Kidney tubule cell (primary cell): ENCODE measurements at places on chromosomes 2 and 18.

DNA sequence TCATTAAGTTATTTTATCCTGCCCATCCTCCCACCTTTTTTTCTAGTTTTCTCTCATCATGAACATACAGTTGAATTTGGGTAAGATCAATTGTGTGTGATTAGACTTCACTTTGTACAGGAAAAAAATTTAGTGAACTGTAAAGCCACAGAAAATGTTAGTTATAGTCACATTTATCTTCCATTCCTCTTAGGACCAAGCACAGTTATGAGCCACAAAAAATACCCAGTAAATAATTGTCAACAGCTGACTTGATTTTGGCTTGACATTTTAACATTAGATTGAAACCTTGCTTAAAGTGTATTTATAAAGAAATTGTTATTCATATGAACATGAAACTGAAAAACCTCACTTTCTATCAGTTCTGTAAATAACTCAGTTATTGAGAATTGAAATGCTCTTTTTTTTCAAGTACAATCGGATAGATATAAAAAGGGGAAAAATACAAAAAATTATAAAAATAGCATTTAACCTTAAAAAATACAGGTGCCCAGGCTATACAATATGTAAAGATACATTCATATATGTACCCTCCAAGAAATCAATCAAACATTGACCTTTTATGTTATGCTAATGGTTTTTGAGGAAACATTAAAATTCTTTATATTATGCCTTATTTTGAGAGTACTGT lies 389.5 kb upstream of the NRP2 start:
- DNase-seq: no peak

DNA sequence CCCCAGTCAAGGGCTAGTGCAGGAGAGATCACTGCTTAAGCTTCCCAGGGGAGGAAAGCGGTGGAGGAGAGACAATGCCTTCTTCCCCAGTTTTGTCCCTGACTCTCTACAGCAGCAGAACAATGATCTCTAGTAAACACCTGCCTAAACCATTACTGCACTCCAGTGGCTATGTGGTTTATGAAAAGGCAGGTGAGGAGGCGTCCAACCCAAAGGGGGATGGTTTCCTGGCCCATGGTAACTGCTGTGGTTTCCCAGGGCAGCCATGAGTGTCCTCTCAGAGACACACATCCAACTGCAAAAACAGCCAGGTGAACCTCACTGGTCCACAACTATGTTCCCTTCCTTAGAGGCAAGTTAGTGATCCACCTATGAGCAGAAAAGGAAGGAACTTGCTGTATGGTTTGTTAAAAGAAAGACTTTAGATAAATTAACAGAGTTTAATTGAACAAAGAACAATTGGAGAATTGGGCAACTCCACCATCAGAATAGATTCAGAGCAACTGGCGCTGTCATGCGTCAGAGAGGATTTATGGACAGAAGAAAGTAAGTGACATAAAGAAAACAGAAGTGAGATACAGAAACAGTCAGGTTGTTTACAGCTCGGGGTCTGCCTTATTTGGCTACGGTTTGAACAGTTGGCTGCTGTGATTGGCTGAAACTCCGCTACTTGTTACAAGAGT lies 4.8 kb upstream of the TTC39C start:
- peak; percentile 15 for DNase-seq

GRCh38 chr2:10413991-10414451 lies 34.1 kb downstream of the ODC1 start:
- peak; percentile 92 for DNase-seq

GRCh38 chr2:30605197-30605596 lies 158.2 kb downstream of the LCLAT1 start:
- DNase-seq: no peak

DNA sequence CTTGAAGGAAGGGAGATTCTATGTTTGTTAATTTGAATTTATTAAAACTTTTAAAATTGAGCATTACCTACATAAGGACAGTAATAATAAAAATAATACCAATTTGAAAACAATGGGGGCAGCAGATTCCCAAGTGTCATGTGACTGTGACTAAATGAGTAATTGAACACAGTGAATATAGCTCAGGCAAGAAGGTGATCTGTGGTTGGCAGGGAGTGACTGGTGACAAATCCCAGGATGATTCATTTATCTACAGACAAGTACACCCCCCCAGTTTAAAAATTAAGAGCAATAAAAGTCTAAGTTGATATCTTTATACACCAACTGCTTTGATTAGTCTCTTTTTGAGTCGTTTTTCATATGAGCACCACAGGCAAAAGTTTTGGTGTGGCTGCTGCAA lies 299.5 kb downstream of the ARHGAP15 start:
- DNase-seq: peak; percentile 72

DNA sequence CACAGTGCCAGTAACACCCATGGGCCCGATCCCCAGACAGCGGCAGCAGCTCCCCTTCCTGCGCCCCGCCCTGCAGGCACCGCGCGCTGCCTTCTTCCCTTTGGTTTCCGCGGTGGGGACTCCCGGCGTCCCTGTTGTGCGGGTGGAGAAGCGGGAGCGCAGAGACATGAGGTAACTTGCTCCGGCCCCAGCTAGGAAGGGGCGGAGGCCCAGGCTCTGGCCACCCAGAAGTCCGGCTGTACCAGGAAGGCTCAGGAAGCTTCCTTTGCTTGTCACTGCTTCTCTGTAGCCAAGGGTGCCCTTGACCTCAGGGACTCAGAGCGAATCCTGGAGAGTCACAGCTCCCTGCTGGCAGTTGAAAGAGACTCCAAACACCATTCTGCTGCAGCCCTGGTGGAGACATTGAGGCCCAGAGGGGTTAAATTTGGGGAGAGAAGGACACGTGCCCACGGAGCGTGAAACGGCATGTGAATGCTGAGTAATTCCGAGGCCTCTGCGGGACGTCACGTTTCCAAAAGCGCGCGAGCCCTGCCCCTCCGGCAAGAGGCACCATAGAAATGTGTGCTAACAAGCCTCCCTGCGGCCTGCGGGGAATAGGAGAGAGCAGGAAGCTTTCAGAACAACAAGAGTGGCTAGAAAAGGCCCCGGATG lies 6.7 kb upstream of the ADCY3 start:
- DNase-seq: peak; percentile 30

DNA sequence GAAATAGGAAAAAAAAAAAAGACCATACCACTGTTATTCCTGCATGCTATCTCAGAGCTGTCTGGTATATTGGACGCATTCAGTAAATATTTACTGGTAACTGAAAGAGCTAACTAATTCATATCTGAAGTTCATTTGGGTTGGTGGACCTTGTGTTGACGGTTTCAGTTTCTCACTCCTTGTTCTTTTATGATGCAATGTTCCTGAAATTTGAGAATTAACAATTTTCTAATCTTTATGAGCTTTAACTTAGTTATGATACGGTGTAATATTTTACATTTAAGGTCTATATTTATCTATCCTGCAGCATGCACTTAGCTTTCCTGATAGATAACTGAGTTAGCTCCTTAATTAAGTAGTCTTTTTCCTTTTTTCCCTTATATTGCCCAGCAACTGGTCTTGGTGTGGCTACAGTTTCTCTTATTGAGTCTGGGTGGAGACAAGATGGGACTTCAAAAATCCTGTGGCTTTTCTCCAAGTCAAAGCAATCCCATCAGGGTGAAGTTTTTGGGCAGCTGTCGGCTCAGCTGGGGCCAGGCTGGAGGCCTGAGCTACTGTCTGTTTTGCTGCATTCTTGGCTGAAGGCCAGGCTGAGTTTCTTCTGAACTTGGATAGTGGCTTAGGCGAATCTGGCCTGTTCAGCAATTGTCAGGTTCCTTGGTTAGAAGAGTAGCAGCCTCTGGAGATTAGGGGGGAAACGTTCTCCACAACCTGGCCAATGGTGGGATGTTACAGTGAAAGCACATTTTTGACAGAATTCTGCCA lies 78.4 kb upstream of the MEX3C start:
- DNase-seq: peak; percentile 2
